NCI-H2029 (cell line): ENCODE measurements at places on chromosomes 1 and 21.

DNA sequence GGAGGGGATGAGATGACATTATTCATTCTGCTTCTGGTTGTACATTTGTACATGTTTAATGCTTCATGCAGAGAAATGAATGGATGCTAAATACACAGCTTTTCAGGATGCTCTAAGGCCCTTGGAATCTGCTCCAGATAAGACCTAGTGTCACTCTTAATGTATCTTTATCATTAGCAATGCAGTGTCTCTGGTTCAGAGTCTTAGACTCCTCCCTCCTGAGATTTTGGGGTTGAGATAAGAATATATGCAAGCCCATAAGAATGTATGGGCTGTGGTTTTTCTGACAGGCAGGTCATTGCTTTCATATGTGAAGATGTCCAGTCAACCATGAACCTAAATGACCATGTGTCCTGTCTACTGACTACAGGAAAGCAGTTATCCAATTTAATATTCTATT, 415.5 kb downstream of the RPS6KC1 start:
- DNase-seq: no peak

GRCh38 chr21:45432575-45433255, 27.8 kb downstream of the COL18A1 start:
- DNase-seq: no peak

- peak; percentile 70 for DNase-seq
These were observed 1.2 kb upstream of the HPCAL4 start for GRCh38 chr1:39692152-39693074.

DNA sequence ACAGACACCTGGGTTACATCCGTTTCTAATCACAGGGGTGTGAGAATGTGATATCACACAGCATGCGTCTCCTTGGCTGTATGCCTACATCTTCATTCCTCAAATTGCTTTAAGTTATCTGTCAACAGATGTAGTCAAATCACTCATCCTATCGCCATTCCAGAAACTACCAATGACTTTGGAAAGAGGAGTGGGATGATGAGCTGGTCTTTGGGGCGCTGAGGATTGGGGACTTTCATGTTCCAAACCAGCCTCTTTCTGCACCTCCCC, 104.8 kb downstream of the NAV1 start:
- no peak for DNase-seq

- DNase-seq: no peak
These were observed 70.7 kb downstream of the CD247 start for GRCh38 chr1:167447521-167448136.

DNA sequence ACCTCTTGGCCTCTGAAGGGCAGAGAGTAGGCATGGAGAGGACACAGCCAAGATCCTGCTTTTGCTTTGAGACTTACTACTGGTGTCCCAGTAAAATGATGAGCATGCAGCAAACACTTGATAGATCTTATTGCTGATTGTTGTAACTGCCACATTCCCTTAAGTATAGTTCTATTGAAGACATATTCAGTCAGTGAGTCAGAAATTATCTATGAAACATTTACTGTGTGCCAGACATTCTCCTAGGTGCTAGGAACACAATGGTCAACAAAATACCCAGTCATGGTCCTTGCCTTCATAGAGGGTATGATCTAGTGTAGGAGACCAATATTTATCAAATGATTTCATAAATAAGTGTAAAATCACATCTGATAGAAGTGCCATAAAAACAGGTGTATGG, 13.6 kb downstream of the STYXL2 start:
- DNase-seq: no peak

GRCh38 chr1:217369996-217370551, 260.8 kb downstream of the GPATCH2 start:
- no peak for DNase-seq

- no peak for DNase-seq
These were observed 14.7 kb upstream of the SLC19A1 start for GRCh38 chr21:45556645-45557615.

DNA sequence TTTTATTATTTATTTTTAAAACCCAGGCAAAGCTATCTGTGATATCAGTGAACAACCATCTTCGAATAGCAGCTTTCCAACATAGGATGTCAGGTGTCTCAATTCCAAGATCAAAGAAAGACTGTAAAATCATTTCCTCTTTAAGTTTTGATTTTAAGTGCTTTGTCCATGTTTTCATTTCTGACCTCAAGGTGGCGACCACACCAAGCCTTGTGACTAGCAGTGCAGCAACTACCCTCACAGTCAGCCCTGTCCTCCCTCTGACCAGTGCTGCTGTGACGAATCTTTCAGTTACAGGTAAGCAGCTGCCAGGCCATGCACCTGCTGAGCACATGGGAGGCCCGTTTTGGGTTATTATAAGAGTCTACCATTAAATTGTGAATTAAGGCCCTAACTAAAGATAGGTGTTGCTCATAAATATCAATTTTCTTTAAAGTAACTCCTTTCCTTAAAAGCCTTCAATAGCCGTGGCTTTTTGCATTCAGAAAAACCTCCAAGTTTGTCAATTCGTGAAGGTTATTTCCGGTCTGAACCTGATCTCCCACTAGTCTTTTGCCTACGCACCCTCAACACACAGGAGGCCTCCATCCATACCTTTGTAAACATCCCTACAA, 117.0 kb downstream of the CD247 start:
- peak; percentile 32 for DNase-seq

- no peak for DNase-seq
These were observed 79.8 kb upstream of the WNT4 start for GRCh38 chr1:22222723-22223122.

- DNase-seq: no peak
These were observed 56.5 kb upstream of the BCAR3 start for GRCh38 chr1:93738075-93738622.

DNA sequence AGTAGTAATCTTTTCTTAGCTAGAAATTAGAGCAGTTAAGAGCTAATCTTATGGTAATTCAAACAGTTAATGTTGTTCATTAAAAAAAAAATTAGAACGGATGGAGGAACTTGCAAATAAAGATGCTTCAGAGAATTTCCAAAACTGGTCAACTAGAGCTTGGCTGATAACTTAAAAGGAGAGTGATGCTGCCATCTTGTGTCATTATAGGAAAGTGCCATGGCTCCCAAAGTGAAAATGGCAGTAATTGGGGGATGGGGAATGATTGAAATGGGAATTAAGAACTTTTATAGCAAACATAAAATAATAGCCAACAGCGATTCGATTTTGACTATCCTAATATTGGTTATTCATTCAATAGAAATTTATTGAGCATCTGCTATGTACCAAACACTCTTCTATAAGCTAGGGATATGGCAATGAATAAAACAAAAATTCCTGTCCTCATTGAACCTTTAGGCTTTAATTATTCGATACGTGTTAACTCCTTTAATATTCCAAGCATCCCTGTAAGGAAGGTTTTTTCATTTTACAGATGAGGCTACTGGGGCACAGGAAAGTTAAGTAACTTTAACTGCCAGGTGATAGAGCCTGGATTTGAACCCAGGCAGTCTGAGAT, 5.7 kb upstream of the PLPP3 start:
- DNase-seq: peak; percentile 81

DNA sequence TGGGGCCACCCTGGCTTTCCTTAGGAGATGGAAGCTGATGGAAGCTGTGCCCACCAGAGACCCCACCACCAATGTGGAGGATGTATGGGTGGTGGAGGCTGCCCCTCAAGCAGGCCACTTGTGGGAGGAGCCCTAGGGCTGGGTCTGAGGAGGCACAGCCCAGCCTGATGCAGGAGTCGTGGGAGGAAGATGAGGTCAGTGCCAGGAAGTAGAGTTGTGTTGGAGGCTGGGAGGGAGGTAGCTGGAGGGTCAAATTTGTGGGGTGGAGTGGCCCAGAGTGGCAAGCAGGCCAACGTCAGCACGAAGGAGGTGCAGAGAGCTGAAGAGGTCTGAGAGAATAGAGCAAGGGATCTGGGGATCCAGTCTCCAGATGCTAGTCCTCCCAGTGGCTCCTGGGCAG, 119.0 kb upstream of the USP24 start:
- no peak for DNase-seq

DNA sequence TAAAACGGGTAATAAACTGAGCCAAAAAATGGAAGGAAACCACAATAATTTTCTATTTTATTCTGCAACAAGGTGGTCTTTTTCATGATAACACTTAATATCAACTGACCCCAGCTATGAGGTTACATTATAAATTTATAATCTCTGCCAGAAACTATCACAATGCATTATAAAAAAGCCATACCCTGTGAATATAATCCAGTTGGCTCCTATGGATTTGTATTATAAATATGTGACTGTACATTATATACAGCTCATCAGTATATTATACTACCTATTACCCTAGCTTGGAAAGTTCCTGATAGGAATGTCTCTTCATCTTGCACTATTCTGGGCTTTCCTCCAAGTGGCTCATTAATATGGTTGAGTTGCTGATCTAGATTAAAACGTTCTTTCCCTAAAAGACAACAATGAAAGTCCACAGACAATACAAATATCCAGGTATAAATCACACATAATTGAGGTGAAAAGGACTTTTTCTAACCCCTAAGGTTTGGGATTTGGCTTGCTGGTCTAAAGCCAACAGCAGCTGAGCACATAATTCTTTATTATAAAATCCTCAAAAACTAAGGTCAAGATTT, 487.7 kb downstream of the TTLL7 start:
- no peak for DNase-seq

DNA sequence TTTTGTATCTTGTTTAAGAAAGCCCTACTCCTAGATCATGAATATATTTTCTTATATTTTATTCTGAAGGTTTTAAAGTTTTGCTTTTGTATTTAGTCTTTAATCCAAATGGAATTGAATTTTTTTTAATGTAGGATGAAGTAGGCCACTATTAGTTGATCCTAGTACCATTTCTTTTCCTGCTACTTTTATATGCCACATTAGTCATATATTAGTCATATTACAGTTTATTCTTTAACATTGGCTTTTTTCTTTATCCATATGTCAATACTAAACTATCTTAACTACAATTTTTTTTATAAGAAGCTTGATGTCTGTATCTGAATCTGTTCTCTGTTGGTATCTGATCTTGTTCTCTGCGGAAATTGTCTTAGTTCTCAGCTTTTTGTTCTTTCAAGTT, 48.8 kb downstream of the MAN1A2 start:
- DNase-seq: no peak

- no peak for DNase-seq
These were observed 1.3 kb downstream of the SLC9C2 start for GRCh38 chr1:173601588-173601987.

- no peak for DNase-seq
These were observed 42.8 kb downstream of the ZZZ3 start for GRCh38 chr1:77639557-77640069.

DNA sequence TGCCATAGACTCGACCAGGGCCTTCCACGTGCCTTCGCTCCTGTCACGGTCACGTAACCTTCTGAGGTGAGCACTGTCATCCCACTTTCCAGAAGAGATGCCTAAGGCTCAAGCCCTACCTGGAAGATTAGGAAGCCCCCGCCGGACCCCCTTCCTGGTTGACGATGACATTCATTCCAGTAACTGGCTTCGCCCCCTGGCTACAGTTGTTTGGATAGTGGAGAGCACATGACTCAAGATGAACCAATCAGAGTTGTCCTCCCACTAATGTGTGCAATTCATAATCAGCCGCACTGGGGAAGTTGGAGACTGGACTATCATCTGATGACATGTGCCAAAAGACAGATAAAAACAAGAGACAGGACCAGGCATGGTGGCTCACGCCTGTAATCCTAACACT, 104.0 kb upstream of the GJB5 start:
- DNase-seq: no peak

GRCh38 chr1:20152599-20152930, 13.4 kb downstream of the PLA2G2F start:
- DNase-seq: no peak

GRCh38 chr1:239952348-239953308, 139.1 kb upstream of the FMN2 start:
- no peak for DNase-seq

GRCh38 chr1:108644984-108645383, 15.9 kb downstream of the HENMT1 start:
- no peak for DNase-seq

- DNase-seq: no peak
These were observed 137.4 kb downstream of the FGGY start for GRCh38 chr1:59434336-59434735.

- DNase-seq: no peak
These were observed 5.3 kb downstream of the UHMK1 start for GRCh38 chr1:162502928-162503327.

- no peak for DNase-seq
These were observed 129.6 kb downstream of the USH2A start for GRCh38 chr1:216293683-216294082.

GRCh38 chr1:81310250-81310649, 490.5 kb upstream of the ADGRL2 start:
- DNase-seq: no peak

GRCh38 chr1:9357958-9358357, 65.3 kb downstream of the SPSB1 start:
- DNase-seq: no peak

DNA sequence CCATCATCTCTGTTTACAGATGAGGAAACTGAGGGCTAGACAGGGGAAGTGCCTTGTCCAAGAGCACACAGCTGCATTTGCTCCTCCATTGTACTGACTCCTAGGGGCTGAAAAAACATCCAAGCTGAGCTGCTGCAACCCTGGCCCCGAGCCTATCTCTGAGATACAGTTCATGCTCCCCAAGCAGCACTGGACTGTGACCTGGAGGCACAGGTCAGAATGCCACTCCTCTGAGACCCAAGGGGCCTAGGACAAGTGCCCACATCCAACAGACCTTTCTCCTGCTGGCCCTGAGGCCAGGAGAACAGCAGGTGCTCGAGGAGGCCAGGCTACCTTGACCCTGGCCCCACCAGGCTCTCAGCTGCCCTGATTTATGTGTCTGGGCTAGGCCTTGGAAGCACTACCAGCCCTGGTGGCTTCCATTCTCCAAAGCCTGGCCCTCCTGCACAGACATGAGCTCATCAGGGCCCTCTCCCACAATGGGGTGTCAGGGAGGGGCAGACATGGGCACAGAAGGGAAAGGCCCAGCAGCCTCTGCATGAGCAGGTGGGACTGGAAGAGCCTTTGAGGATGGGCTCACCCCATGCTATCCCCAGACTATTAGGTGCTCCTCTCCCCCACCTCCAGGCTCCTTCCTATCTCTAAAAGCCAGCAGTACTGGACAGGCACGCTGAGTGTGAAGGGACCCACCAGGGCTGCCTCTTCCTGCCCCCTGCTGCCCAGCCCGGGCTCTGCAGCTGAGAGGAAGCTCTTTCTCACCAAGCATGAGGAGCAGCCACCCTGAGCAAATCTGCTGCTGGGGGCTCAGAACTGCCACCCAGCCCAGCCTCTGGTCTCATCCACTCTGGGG, 18.8 kb downstream of the ADGRB2 start:
- DNase-seq: no peak

GRCh38 chr1:186575348-186575747, 104.9 kb downstream of the PTGS2 start:
- DNase-seq: no peak

- DNase-seq: no peak
These were observed 6.4 kb upstream of the LRP8 start for GRCh38 chr1:53334312-53334711.

- no peak for DNase-seq
These were observed 111.3 kb upstream of the SLC44A3 start for GRCh38 chr1:94708811-94709210.

DNA sequence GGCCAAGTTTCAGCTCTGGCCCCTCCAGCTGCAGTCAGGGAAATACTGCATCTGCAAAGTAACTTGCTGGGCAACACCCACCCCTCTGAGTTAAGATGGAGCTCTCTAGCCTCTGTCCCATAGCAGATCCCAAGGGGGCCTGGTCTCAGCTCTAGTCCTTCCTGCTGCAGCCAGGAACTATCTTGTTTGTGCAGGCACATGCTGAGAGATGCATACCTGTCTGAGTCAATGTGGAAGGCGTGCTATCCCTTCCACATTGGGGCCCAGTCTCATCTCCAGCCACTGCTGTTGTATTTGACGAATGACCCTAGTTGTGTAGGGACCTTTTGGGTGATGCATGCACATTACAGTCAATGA, 76.4 kb downstream of the CTH start:
- DNase-seq: no peak
